ENCODE measurements at places on chromosomes 11 and 22.

- no peak for DNase-seq
Measured at GRCh38 chr11:74670171-74670570, 61.1 kb downstream of the CHRDL2 start.

GRCh38 chr11:131737357-131737756 lies 366.9 kb downstream of the NTM start:
- DNase-seq, result no peak

DNA sequence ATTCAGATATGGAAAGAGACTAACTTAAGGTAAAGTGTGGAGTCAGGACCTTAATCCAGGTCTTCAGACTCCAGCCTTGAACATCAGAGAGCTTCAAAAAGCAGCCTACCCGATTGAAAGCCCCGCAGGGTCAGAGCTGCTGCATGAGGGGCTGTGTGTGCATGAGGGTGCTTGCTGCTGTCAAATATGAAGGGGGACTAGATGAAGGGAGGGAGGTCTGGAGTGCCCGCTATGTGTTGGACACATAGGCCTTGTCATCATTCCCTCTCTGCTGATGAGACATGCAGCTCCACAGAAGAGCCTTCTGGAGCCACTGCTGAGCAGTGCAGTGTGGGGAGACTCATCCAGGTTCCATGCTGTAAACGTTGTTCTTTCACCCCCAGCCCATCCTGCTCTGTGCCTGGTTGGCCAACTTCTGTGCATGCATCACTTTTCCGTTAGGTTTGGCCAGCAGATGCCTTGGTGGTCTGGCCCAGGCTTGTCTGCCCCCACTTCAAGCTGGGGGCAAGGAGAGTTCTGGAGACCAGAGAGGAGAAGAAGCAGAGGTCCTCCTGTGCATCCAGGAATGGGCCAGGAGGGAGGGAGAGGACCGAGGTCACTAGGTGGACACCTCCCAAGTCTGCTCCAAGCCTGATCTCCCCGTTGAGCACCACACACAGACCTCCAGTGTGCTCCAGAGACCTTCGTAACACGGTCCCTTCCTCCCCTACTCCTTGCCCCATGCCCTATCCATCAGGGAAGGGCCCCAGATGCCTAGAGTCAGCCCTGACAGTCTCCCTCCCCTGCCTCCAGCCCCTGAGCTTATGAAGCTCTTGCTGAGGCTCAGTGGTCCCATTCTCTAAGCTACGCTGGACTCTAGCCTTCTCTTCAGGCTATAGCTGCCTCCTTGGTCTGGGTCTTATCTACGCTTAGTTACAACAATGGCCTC lies 32.0 kb downstream of the LRRC32 start:
- DNase-seq, result no peak

GRCh38 chr22:37544955-37545702 lies 15.2 kb upstream of the CDC42EP1 start:
- peak; percentile 32 for DNase-seq

DNA sequence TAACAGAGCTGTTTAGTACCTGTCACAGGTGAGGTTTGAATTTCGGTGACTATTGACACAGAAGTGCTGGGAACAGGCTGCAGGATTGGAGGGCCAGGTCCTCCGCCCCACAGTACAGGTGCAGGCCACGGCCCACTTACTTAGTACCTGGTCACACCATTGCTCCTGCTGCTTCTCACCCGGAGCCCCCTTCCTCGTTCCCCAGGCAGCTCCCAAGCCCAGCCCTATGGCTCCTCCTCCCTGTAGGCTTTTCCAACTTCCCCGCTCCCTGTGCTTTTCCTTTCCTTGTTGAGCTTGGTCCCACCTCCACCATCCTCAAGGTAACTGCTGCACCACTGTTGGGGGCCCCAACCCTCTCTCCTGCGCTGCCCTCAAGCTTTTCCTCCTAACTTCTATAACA lies 27.9 kb upstream of the ANO1 start:
- no peak for DNase-seq

- DNase-seq, result no peak
Measured at GRCh38 chr11:120248551-120249278, 8.8 kb downstream of the POU2F3 start.

- no peak for DNase-seq
Measured at GRCh38 chr11:99333621-99334020, 312.9 kb downstream of the CNTN5 start.

- DNase-seq, result no peak
Measured at GRCh38 chr11:66047541-66048365, 1.2 kb downstream of the GAL3ST3 start.

DNA sequence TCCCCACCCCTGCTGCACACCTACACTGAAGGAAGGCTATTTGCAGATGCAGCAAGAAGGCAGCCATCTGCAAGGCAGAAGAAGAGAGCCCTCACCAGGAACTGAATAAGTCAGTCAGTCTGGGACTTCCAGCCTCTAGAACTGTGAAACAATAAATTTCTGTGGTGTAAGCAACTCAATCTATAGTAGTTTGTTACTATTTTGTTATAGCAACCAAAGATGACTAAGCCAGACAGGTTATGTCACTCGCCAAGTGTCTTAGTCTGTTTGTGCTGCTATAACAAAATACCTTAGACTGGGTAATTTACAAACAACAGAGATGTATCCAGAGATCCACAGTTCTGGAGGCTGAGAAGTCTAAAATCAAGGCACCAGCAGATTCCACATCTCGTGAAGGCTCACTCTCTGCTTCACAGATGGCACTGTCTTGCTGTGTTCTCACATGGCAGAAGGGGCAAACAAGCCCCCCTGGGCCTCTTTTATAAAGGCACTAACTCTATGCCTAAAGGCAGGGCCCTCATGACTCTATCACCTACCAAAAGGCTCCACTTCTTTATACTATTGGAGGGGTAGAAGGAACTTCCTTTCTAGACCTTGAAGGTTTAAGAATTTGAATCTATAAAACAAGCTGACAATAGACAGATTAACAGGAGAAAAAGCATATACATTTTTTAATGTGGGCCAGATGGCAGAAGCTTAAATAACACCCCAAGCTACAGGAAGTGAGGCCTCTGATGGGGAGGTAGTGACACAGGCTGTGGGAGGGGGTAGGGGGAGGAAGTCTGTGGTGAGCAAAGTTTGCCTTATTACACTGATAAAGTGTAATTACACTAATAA lies 12.3 kb downstream of the APOL6 start:
- no peak for DNase-seq
